ENCODE measurements at places on chromosomes 4 and X. TPM values are rescaled to one million over a fixed set of nuclear protein-coding genes. Genes with fewer than 3 reads are reported as not detected.

OGT gene
- total RNA-seq = 104 TPM

- no peak for DNase-seq
These were observed 265.7 kb downstream of the RAB28 start for GRCh38 chr4:13218326-13218958.

CDKL2 gene
- 0.90 TPM for total RNA-seq

ANKRD50 gene
- 32.6 TPM for total RNA-seq

DNA sequence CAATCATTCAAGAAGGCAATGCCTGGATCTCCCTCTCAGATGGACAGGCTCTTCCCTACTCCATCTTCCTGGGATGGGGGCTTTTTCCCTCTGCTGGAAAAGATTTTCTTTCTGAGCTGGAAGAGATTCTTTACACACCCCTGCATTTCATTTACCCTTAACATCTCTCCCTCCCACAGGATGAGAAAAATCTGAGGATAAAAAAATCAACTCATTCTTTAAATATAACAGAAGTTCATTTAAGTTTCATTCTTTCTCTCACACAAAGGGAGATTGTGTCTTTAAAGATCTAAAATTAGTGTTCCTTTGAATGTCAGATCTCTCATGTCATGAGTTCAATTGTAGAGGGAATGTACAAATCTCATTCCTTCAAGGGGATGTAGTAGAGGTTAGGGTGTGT, 109.0 kb downstream of the ZNF518B start:
- DNase-seq = no peak
